ENCODE measurements at places on chromosomes 1 and 21.

DNA sequence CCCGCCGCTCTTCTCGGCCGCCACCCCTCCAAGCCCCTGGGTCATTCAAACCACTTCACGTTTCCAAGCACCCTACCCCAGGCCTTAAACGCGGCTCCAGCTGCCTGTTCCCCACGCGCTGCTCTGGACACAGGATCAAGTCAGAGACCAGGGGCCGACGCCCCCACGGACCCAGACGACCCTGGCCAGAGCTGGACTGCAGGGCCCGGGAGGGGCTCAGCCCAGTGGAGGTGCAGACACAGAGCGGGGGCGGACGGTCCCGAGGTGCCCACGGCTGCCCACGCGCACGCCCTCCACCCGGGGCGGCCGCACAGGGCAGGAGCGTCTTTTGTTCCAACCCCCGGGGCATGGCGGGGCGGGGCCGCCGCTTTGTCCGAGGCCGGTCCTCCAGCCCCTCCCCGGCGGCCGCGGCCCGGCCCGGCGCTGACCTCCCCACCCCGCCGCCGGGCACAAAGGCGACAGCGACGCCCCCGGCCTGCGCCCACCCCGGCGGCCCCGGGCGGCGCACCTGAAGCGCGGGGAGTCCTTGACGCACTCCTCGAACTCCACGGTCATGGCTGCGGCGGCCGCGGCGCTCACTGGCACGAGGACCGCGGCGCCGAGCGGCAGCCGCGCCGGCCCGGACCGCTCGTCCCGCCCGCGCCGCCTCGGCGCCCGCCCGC lies 338 bp downstream of the ACAP3 start:
- DNase-seq = no peak

- peak; percentile 12 for DNase-seq
Measured at GRCh38 chr1:195345149-195345548, 1263.1 kb downstream of the KCNT2 start.

DNA sequence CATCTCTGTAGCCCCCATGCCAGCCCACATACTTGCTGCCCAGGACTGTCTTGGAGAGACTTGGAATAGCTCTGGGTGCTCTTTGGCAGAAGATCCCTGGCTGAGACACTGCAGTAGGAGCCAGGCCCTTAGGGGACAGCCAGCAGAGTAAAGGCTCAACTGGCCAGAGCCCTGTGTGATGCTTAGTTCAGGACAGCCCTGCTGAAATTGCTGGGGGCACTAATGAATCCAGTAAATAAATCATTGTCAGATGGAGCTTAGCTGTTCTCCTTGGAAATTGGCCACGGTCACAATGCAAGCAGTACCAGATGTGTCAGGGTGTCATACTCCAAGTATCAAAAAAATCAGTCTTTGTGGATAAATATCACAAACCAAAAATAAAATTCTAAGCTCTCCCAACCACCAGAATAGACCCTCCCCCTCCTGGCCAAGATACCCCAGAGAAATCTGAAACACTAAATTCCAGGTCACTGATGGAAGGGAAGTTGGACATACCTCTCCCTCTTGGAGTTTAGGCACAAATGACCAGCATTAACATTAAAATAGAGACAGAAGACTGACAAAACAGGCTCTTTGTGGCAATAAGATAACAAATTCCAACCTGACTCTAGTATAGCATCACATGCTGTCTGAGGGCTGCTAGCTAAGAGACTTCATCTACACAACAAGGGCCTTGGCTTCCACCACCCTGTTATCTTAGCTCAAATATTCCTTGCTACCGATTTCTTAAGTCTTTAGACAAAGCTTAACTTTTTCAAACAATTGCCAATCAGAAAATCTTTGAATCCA lies 83.2 kb upstream of the DNAH14 start:
- DNase-seq = no peak

GRCh38 chr1:10304295-10304694 lies 93.9 kb downstream of the KIF1B start:
- DNase-seq = no peak

GRCh38 chr1:210291786-210292230 lies 36.9 kb upstream of the HHAT start:
- DNase-seq = peak; percentile 63

GRCh38 chr1:41530411-41530810 lies 45.9 kb upstream of the EDN2 start:
- DNase-seq = no peak

- DNase-seq = no peak
Measured at GRCh38 chr1:183604038-183604808, 14.0 kb upstream of the NCF2 start.

GRCh38 chr1:175887981-175888428 lies 144.6 kb upstream of the TNR start:
- DNase-seq = peak; percentile 30

DNA sequence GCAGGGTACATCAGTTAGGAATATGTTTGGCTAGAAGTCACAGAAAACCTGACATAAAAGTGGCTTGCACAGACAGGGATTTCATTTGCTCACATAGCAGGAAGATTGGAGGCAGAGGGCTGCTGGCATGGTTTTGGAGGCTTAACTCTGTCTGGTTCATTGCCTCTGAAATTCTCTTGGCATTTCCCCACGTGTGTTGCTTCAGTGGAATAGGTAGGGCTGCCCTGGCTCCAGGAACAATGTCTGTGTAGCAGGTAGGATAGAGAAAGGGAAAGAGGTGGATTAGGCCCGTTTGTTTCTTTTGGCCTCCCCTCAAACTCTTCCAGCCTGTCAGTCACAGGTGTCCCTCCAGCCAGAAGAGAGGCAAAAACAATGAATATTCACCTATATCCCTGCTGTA lies 20.5 kb upstream of the SIPA1L2 start:
- DNase-seq = no peak

DNA sequence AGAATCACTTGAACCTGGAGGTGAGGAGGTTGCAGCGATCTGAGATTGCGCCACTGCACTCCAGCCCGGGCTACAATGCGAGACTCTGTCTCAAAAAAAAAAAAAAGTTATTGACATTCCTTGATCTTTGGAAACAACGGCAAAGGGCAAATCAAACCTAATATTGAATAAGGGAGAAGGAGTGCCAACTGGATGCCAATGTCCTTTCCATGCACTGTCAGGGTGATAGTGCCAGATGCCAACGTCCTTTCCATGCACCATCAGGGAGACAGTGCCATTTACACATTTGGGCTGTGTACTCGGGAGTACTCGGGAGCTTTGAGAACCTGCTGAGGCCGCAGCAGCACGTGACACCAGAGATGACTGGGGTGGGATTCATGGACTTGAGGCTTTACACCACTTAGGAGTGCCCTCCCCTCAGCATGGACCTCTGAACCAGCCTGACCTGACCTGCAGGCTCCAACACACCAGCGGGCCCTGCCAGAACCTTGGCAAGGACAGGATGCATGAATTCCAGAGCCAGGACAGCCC lies 34.5 kb upstream of the SOD1 start:
- no peak for DNase-seq

- no peak for DNase-seq
Measured at GRCh38 chr1:5888606-5889211, 103.5 kb downstream of the NPHP4 start.

DNA sequence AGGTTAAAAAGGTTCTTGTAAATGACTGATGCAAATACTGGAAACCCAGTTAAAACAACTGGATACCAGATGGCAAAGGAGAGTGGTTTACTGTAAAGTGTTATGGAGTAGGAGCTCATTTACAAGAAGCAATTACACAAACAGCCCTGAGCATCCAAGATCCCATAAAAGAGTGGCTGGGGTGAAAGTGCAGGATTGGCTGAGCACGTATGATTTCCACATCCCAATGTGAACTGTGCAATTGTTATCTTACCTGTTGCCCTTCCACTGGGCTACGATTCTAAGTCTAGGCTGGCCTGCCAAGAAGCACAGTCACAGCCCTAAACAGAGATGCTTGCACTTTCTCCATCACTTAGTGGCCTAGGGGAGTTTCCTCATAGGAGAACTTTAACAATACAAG lies 277.6 kb upstream of the RUNX1 start:
- DNase-seq = no peak

DNA sequence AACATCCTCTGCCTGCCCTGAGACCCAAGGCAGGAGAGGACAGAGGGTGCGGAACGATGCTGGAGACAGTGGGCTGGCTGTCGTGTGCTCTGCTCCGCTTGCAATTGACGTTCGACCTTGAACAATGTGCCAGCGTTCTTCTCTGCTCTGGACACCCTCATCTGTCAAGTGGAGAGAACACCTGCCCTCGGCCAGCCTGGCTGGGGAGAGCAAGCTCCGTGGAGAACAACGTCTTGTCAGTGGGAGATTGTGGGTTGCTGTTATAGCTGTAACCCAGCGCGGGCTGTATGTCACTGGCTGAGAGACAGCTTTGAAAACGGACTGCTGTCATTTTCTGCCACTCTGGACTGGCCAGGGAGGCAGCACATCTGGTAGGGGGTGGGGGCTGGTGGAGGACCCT lies 14.7 kb downstream of the KIAA1614 start:
- DNase-seq = peak; percentile 50

GRCh38 chr21:27190601-27191000 lies 223.7 kb upstream of the ADAMTS5 start:
- DNase-seq = no peak

DNA sequence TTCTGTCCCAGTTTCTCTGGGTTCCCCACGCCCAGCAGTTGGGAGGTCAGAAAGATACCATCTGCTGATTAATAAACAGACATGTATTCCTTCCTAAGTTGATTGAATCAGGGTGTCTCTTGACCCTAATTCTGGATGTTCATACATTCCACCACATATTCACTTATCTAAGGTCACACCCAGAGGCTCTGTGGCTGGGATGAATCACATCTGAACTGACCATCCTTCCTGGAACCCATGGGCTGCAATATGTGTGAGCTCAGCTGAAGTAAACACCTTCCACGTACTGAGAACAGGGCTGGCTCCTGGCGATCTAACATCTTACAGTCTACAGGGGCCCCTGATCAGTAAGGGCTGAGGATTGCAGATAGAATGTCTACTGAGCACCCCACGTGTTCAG lies 20.5 kb upstream of the TRABD2B start:
- DNase-seq = no peak

- DNase-seq = no peak
Measured at GRCh38 chr1:186532466-186532865, 71.6 kb upstream of the PDC start.

Measured in stomach (tissue), 19 donors.